ENCODE measurements at places on chromosomes 11 and 22.

DNA sequence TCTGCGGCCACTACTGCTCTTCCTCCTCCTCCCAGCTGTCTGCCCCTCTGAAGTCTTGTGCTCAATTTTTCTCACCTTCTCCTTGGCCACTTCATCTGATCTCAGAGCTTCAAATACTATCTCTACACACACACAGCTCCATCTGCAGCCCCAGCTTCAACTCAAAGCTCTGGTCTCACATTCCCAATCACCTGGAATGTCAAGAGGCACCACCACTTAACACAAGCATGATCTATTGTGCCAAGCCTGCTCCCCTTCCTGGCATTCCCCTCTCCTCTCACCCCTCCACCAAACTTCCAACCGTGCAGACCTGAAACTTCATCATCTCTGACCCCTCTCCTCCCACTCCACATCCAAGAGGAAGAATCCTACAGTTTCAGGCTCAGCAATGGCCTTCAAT, 17.5 kb downstream of the NRXN2 start:
- no peak for DNase-seq

DNA sequence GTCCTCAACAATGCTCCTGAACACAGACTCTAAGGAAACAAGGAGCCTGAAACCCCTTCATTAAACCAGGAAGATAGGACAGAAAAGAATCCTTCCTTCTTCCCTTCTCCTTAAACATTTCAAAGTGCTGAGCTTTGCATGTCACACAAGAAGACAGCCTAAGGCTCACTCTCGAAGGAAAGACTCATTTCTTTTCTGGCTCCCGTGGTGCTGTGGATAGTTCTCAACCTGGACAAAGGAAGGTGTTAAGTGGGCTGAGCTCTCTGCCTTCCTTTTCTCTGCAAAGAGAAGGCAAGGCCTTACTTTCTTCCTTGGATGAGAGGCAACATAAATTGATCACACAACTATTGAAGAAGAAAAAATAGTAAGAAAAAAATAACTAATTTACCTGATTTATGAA, 452.4 kb upstream of the DDI1 start:
- no peak for DNase-seq

DNA sequence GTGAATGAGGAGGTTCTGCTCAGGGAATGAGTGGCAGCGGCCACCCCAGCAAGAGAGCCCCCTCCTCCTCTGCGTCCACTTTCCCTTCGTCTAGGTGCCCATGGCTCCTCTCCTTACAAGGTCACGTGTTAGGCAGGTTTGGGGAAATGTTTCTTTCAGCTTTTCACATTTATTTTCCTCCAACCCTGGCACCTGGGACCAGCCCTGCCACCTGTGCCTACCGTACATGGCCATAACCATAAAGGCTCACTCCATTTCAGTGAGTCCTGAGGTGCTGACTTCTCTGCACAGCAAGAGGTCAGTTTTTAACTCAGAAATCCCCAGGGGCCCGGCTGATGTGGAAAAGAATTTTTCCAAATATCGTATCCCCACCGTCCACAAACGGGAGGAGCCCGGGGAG, 71.2 kb downstream of the FLI1 start:
- DNase-seq = no peak

DNA sequence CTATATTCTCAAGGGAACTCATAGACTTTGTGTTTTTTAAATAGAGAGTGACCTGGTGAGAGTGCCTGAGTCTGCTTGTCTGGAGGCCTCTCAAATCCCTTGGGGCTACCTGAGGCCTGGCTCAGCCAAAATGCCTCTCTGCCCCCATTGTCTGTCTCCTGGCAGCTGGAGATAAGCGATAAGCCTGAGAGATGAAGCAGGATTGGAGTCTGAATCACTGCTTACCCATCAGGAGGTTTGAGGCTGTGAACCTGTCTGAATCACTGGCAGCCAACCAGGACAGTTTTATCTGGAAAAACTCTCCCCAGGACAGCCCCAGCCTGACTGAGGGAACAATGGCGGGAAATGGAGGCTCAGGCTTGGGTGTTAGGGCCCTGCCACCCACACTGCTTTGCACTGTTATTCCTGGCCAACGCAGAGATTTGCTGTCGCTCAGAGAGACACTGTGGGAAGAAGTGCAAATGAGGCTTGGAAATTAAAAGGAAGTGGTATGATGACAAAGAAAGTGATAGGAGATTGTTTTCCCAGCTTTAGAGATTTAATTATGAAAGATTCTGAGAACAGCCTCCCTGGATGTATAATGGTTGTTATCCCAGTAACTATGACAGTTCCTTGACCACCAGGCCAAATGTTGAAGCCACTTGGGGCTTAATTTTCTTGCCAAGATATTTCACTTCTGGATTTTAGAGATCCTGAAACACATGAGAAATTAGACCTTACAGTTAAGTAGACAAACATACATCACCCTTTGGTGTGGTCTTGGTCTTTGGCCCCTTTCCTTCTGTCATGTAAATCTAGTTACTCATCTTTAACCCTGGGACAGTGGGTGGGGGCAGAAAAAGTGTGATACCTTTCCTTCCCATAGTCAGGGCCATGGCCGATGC, 102.1 kb downstream of the RASSF10 start:
- no peak for DNase-seq

DNA sequence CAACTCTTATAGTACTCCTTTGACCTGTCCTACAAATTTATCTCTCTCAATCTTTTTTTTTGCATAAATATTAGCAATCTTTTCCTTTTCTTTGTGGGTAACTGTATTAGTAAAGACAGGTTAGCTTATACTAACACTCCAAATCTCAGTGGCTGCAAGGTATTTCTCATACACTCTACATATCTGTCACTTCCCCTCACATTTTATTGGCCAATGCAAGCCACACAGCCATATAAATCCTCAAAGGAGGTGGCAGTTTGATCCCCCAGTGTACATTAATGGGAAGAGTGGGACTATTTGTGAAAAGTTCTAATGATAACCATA, 42.6 kb upstream of the EED start:
- DNase-seq = no peak

DNA sequence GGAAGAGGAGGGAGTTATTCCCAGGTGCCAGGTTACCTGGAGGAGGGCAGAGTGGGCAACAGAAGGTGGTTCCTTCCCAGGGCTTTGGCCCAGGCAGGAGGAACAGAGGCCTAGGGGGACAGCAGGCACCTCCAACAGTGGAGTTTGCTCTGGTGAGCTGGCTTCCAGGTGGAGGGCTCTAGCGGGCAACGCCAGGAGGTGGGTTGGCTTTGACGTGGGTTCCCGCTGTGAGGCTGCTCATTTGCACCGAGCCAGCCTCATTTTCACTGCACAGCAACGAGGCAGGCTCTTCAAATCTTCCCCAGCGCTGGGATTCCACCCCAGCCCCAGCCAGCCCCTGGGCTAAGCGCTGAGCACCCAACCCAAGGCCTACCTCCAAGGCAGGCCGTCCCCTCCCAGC, 8.1 kb downstream of the IGSF9B start:
- no peak for DNase-seq

- no peak for DNase-seq
Observed at GRCh38 chr22:29985912-29986311, 94.4 kb upstream of the HORMAD2 start.

DNA sequence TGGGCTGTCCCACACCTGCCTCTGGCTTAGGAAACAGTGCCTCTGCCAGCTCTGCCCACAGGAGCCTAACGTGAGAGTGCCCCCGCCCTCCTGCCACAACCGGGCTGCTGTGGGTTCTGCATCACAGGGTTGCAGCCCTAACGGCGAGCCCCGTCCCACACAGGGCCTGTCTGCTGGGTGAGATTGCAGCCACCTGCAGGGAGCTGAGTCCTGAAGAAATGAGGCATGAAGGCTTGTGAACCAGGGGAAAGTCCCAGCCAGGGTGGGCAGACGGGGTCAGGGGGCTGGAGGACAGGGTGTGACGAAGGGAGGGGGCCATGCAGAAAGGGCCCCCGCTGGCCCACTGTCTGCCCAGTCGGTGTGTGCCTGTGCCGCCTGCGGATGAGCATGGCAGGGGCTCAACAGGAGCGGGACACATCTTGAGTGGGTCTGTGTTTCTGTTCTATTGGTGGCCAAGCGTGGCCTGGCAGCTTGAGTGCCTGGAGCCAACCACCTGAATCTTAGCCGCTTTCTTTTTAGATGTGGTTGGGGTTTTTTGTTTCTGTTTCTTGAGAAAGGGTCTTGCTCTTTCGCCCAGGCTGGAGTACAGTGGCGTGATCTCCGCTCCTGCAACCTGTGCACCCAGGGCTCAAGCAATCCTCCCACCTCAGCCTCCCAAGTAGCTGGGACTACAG, 38.9 kb downstream of the CTTN start:
- DNase-seq = no peak

DNA sequence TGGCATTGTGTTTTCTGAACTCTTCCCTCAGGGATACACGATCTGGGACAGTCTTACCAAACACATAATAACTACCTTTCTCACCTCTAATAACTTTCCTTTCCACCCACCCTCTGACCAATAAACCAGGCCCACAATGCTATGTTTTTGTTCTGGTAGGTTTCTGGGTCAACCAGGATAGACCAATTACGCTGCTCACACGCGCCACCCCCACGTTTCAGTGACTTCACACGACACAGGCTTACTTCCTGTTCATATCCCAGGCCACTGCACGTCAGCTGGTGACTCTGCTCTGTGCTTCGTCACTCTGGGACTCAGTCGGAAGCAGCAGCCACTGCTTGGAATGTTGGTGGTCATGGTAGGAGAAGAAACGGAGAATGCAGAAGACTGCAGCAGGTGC, 2.5 kb downstream of the KRTAP5-4 start:
- no peak for DNase-seq

Data from activated CD4-positive, alpha-beta T cell treated with anti-CD3 and anti-CD28 coated beads, Interleukin-2, amount 50 U/mL, for 4 hours (primary cell).